ENCODE measurements at places on chromosomes 3 and 15.

DNA sequence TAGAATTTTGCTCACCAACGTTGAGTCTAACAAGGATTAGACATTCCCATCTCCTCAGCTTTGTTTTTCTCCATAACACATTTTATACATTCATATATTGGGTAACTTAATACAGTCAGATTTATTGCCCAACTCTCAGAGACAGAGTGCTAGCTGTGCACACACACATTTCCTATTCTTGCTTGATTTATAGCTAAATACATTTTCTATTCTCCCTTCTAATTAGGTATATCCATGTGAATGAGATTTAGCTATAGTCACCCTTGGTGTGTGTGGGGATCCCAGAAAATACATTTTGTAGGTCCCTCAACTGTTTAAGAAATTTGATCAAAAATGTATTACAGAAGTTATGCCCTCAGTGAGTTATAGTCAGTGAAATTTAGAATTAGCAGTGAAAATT lies 715.4 kb downstream of the NSUN3 start:
- no peak for DNase-seq

- DNase-seq = peak; percentile 31
Observed at GRCh38 chr15:69665641-69666111, 213.1 kb downstream of the RPLP1 start.

GRCh38 chr3:141385406-141386125 lies 17.3 kb downstream of the ZBTB38 start:
- DNase-seq = no peak

- no peak for DNase-seq
Observed at GRCh38 chr15:99931703-99932603, 198.7 kb upstream of the LYSMD4 start.

DNA sequence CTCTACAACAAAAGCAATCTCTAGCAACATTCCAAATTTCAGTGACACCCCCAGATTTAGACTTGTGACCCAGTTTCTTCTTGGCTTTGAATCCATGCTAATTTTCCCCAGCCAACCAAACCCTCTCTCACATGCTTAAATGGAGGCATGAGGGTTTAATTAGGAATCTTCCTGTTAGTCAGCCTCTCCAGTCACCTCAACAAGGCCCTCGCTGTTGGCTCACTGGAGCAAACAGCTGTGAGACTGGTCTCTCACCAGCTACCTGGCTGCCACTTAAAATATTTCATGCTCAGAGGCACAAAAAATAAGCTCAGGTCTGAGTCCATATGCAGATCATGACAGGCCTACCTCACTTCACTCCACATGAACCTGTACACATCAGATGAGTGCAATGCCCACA lies 630.4 kb upstream of the ADAMTS9 start:
- DNase-seq = no peak

DNA sequence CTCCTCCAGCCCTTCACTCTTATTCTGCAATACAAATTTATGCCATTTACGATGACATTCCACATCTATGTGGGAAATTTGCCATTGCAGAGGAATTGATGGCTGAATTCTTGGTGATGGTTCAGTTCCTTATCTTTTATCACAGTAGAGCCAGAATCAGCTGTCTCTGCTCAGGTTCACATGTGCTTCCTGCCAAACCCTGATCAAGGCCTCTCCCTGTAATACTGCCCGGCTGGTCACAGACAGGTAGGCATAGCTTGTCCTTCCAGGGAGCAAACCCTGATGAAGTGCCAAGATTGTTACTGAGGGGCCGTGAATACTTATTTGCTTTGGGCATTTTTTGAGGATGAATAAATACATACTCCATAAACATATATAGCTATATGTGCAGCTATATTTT lies 450.0 kb downstream of the NSUN3 start:
- no peak for DNase-seq

DNA sequence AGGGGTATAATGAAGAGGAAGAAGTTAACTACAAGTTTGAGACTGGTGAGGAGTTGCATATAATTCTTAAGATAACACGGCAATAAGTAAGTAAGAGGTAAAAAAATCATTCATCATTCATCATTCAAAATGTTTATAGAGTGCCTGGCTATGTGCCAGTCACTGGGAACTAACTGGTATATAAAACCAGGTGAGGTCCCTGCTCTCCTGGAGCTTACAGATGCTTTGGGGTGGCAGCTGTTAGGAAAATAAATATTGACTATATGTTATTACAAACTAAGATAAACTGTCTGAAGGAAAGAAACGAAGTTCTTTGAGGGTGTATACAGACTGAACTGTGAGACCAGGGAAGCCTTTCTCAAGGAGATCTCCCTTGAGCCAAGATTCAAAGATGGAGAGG lies 2.9 kb downstream of the CASR start:
- no peak for DNase-seq

DNA sequence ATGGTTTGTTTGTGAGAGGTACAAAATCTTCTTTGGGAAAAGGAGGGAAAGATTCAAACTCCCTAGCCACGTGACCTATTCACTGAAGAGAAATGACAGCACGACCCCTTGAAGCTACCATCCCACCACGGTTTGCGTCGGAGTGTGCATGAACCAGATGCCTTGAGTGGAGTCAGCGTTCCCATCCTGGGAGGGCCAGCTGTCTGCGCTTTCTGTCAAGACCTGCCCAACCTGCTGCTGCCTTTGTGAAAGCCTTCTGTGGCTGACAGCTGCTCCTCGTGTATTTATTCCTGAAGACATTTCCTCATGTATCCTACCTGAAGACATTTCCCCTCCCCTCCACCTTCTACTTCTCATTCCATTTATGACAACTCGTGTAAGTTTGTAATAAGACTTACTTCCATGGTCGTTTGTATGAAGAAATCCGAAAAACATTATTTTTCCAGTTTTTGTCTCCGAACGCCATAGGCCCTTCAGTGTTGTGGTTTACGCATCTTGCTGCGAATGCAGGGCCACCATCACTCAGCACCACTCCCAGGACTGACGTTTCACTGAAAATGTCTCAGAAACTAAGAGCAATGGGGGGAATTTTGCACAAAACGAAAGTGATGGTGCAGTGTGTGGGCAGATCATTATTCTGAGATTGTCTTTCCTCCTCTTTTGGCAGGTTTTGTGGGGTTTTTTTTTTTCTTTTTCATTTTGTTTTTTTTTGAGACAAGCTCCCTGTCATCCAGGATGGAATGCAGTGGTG lies 18.9 kb downstream of the EBLN2 start:
- no peak for DNase-seq

DNA sequence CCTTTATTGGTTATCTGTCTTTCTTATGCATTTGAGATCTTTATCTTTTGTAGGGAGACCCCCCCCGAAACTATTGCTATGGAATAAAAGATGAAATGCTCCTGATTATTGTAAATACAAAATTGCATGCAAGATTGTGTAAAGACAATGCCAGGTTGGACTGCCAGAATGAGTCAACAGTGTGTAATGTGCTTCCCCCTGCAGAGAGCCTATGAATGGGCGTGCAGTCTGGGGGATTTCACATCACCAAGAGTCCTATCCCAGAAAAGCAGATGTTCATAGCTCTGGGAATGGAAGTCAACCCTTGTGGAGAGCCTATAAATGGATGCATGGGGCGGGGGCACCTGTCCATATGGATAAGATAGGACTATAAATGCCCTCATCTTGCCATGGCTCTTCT lies 584.3 kb downstream of the NSUN3 start:
- DNase-seq = no peak

DNA sequence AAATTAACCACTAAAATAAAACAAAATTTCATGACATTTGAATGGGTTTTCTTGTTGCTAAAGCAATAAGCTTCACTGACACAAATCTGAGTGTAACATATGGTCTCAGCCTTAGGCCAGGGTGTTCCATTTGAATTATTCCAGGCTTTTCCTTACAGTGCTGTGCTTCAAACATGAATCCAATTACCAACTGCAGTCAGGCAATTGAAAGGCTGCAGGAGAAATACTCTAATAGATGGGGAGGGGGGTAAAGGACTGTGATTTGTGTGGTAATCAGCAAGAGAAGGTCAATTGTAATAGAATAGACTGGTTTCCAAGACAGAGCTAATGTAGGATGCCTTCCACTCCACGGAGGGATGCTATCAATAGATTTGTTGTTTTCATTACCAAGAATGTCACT lies 466.7 kb downstream of the C3orf38 start:
- DNase-seq = no peak

DNA sequence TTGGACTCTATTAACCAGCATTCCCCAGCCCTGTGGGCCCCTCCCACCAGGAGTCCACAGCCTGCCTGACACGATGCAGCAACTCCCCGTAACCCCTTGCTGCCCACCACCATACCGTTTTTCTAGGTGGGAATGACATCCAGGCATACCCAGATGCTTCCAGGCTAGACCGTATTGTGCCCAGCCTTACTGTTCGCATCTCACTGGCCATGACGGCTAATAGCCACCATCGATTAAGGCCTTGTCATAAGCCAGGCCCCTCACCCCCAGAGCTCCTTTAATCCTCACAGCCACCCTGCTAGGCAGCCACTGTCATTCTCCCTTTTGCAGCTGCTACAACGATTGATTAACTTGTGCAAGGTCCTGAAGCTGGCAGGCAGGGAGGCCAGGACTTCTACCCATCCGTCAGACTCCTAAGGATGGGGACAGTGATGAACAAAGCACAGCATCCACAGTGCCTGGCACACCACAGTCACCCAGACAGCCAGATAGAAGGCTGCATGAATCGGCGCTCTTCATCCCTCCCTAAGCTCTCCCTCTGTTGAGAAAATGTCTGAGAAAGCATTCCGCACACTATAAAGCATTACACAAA lies 60.0 kb upstream of the FLNB start:
- no peak for DNase-seq

- no peak for DNase-seq
Observed at GRCh38 chr15:87200149-87200548, 1056.4 kb downstream of the NTRK3 start.

DNA sequence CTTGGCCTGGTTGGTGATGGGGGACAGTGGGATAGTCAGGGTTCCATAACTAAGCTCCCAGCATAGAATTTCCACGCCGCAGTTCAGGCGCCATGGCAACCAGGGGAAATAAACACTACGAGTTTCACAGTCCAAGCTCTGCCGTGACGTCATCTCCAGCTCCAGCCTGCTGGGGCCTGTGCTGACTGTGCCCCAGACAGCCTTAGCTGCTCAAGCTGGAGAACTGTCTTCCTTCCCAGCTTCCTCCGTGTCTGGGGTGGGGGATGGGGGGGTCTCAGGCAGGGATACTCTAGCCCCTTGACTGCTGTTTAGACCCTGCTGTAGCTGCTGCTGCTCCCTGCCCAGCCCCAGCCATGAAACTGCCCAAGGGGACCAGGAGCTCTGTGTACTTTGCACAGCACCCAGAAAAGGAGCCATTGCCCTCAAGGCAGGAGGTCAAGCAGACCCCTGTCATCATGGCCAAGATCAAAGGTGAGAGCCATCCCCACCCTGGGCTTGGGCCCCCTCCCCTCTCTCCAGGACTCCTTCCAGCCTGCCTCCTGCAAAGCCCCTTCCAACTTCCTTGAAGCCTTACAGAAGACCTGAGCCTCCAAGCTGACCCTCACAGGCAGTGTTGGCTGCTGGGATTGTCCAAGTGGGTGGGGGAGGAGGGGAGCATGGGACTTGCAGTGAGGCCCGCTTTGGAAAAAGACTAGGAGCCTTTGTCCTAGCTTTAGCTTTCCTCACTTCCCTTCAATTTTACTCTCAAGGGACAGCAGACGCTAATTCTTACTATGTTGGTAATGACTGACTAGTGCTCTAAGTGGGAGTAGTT lies 11.4 kb upstream of the CSPG4 start:
- DNase-seq = peak; percentile 55

DNA sequence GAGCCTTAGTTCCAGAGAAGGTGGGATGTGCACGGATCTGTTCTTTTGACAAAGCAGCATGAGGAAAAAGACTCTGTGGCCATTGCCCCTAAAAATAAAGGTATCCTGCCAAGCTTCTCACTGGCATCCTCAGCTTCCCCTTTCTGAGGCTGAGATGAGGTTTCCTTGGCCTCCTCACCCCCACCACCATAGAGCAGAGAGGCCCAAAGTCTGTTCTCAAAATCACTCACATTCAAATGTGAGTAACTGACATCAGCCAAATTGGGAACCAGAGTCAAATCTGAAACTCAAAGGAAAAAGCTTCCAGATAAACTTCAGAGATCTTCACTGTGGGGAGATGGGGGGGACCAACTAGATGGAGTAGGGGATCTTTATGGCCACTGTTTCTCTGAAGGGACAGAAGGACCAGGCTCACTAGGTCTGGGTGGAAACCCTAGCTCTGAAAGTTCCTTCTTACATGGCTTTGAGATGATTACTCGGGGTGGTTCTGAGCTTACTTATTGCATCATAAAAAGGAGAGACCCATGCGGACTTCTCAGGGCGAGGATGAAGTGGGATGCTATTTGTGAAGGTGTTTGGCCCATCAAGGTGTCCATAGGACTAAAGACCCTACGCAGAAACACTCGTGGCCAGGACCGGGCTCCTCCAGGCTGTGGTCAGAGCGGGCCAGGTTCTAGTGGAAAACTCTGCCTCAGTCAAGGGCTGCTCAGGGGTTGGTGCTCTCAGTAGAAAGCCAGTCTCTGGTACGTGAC lies 61.5 kb upstream of the MEF2A start:
- DNase-seq = no peak

- DNase-seq = no peak
Observed at GRCh38 chr3:170635385-170635735, 49.5 kb upstream of the SLC7A14 start.

- DNase-seq = no peak
Observed at GRCh38 chr3:64687086-64687780, 567 bp downstream of the ADAMTS9 start.

DNA sequence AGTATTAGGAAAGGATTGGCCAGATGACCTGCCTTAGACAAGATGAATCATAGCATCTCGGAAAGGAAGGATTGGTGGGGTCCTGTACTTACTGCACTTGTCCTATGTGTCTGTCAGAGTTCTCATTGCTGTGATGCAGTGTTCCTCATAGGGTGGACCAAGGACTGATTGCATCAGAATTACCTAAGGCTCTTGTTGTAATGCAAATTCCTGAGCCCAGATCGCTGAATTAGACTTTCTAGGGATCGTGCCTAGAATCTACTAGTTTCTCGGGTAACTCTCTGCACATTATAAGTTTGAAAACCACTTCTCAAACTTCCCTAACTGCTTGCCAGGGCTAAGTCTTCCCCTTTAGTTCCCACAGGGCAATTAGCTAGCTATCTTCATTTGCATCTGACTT lies 74.9 kb upstream of the SKOR1 start:
- DNase-seq = no peak

DNA sequence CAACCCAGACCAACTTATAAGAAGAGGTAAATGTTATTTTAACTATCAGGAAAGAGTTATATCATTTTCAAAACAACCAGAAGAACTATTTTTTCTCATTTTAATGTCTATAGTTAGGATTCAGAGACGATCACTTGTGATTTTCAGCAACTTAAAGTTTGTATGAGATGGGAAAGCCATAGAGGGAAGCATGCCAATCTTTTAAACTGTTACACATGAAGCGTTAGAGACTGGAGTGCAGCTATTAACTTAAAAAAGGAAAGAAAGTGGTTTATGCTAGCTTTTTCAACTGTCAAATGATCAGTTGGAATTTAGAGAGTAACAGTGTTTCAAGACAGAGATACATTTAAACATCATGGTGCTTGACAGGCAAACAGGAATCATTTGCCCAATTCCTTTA lies 91.7 kb upstream of the LPP start:
- no peak for DNase-seq
